ENCODE measurements at places on chromosomes 6 and 20.

- peak; percentile 58 for DNase-seq
- peaks cover 5% of the 10 kb centered on the region for H3K27me3 ChIP-seq
- H3K27ac ChIP-seq, result peak overlapping the region; percentile 28
- H3K36me3 ChIP-seq, result no peaks in the 10 kb centered on the region
- H3K4me3 ChIP-seq, result no peak overlapping the region
Measured at GRCh38 chr6:157486572-157486971, 105.6 kb downstream of the ZDHHC14 start.

DNA sequence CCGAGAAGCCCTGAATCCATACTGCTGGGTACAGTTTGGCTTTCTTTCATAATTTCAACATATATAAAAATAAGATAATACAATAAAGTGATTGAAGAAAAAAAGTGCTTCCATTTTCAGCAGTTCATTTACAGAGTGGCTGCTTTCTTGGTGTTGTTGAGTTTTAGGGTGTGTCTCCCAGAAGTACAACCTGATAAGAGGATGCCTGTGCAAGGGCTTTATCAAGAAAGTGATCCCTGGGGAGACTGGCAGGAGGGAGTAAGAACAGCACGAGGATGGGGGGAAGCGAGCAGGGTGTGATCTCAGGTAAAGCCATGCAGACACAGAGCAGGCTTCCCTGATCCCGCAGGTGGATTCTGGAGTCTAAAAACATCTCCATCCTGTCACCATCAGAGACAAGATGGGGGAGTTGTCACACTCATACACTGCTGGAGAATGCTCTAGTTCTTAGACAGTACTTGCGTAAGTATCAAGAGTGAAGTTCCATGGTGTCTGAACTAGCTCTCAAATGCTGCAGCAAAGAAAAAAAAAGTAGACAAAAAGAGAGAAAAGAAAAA is 395.9 kb downstream of the CDH26 start:
- no peak for DNase-seq
- H3K36me3 ChIP-seq, result no peaks in the 10 kb centered on the region
- no peaks in the 10 kb centered on the region for H3K27me3 ChIP-seq
- H3K27ac ChIP-seq, result no peak overlapping the region
- H3K4me3 ChIP-seq, result no peak overlapping the region

GRCh38 chr6:4351520-4352321 is 216.3 kb upstream of the ECI2 start:
- no peak overlapping the region for H3K4me3 ChIP-seq
- H3K27me3 ChIP-seq, result peaks cover under 1% of the 10 kb centered on the region
- no peak for DNase-seq
- H3K4me1 ChIP-seq, result no peaks in the 10 kb centered on the region
- no peak overlapping the region for H3K27ac ChIP-seq

DNA sequence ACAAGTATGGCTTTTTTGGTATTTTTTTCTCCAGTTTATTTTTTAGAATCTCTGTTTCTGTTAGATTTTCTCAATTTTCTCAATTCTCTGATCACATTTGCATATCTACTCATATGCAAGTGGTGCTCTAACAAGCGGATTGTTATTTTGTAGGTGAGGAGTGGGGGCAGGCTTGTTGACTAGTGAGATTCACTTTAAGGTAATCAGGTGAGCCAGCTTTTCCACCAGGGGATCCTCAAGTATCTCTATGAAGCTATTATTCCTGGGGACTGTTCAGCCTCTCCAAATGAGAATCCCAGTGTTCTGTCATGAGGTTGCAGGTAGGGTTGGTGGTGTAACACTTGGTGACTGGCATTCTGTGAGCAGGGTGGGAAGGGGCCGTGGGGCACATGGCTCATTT is 274.3 kb upstream of the FERMT1 start:
- H3K4me1 ChIP-seq, result no peaks in the 10 kb centered on the region
- H3K27ac ChIP-seq, result no peak overlapping the region
- H3K36me3 ChIP-seq, result no peaks in the 10 kb centered on the region
- no peak overlapping the region for H3K4me3 ChIP-seq
- DNase-seq, result no peak

GRCh38 chr6:55212156-55212555 is 37.8 kb downstream of the HCRTR2 start:
- H3K27ac ChIP-seq, result no peak overlapping the region
- H3K4me3 ChIP-seq, result no peak overlapping the region
- H3K27me3 ChIP-seq, result no peaks in the 10 kb centered on the region
- H3K36me3 ChIP-seq, result no peaks in the 10 kb centered on the region

DNA sequence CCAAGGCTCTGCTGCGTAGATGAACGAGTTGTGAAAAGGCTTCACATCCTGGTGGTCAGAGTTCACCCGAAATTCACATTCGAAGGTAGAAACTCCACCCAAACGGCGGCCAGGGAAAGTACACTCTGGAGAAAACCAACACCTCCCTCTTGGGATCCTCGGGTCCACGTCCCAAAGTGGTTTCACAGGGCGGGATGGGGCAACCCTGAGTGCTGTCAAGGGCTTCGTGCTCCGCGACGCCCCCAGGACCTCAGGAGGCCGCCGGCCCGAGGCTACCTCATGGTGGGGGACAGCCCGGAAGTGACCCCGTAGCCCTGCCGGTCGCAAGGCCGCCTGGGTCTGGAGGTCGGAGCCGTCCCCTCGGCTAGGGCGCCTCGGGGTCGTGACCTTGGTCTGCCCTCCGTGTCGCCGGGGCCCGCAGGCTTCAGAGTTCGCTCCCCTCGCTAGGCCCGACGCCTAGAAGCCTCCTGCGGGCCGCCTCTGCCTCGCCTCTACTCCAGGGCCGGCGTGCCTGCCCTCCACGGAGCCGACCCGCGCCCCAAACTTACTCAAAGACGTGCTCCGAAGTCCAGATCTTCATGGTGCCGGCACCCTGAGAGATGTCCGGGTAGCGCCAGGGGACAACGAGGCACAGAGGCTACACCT is at the start of gene PRELID3B:
Gene PRELID3B, minus strand, starts transcription at position 636 of the 645 bp plus-strand sequence. Its CDS starts 56 bp downstream, at position 580.
- peak within 1 kb of the TSS; percentile 93 for H3K4me3 ChIP-seq
- H3K27ac ChIP-seq, result peak within 1 kb of the TSS; percentile 89
- peaks cover 43% of the 10 kb centered on the region for H3K4me1 ChIP-seq
- no peaks in the 10 kb centered on the region for H3K27me3 ChIP-seq

DNA sequence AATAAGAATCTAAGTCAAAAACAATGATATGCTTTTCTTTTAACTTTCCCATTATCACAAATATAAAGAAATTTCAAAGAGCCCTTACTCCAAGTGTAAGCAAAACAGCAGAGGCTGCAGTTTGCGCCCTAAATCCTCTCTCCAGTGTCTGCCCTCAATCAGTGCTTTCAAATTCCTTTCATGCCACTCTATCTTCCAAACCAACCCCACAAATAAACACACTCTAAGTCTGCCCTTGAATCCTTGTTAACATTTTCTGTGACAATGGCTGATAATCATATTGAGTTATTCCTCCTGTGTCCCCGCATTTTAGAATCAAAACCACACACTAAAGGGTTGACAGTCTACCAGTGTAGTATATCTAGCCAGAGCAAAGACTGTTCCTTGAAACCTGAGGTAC is 317.9 kb upstream of the MARCKS start:
- H3K27me3 ChIP-seq, result no peaks in the 10 kb centered on the region
- no peak overlapping the region for H3K27ac ChIP-seq
- H3K36me3 ChIP-seq, result no peaks in the 10 kb centered on the region
- no peak for DNase-seq
- H3K4me3 ChIP-seq, result no peak overlapping the region
- no peaks in the 10 kb centered on the region for H3K4me1 ChIP-seq

GRCh38 chr6:183668-184067 is 108.6 kb upstream of the DUSP22 start:
- no peaks in the 10 kb centered on the region for H3K36me3 ChIP-seq
- no peak overlapping the region for H3K4me3 ChIP-seq
- peaks cover 1% of the 10 kb centered on the region for H3K27me3 ChIP-seq
- H3K4me1 ChIP-seq, result peaks cover 29% of the 10 kb centered on the region
- H3K27ac ChIP-seq, result no peak overlapping the region

- no peak overlapping the region for H3K27ac ChIP-seq
- H3K4me1 ChIP-seq, result no peaks in the 10 kb centered on the region
- no peaks in the 10 kb centered on the region for H3K27me3 ChIP-seq
- no peak for DNase-seq
- no peaks in the 10 kb centered on the region for H3K36me3 ChIP-seq
- no peak overlapping the region for H3K4me3 ChIP-seq
Measured at GRCh38 chr6:49782293-49782692, 4.8 kb downstream of the PGK2 start.

DNA sequence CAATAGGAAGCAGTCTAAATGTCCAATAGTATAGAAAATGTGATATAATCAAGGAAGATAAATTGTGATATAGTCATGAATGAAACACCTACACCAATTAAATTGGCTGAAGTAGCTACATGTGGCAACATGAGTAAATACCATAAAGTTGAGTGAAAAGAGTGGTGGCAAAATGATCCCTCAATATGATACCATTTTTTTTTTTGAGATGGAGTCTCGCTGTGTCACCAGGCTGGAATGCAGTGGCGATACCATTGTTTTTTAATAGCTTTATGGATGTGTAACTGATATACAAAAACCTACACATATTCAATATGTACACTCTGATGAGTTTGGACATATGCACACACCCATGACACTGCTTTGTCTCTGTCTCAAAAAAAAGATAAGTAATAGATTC is 20.9 kb upstream of the ILRUN start:
- no peaks in the 10 kb centered on the region for H3K36me3 ChIP-seq
- no peak for DNase-seq
- H3K4me3 ChIP-seq, result no peak overlapping the region
- H3K27ac ChIP-seq, result no peak overlapping the region

GRCh38 chr6:56043076-56043475 is 167.7 kb upstream of the BMP5 start:
- H3K4me3 ChIP-seq, result no peak overlapping the region
- H3K27ac ChIP-seq, result no peak overlapping the region
- no peaks in the 10 kb centered on the region for H3K27me3 ChIP-seq

DNA sequence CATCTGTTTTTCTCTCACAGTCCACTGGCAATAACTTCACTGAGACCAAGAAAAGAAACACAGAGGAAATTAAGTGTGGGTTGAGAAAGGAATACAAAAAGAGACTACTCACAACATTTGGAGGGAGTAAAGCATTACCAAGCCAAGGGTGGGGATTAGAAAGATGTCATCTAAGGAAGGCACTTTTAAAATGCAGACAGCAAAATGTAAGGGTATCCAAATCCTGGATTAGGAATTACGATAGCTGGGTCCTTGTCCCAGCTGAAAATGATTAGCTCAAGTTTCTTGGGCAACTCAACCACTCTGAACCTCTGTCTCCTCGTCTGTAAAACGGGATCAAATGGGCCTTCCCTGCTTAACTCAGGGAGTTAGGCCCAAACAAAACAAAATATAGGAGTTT is 2.2 kb downstream of the LEMD2 start:
- H3K27ac ChIP-seq, result peak overlapping the region; percentile 56
- no peak for DNase-seq
- H3K36me3 ChIP-seq, result peaks cover 26% of the 10 kb centered on the region
- no peaks in the 10 kb centered on the region for H3K27me3 ChIP-seq
